Spleen (tissue), 13 donors: ENCODE measurements at places on chromosomes 1 and 21.

GRCh38 chr1:224980181-224980580 lies 50.7 kb downstream of the DNAH14 start:
- DNase-seq, result no peak

- DNase-seq, result no peak
These were observed 4.5 kb upstream of the ANKRD13C start for GRCh38 chr1:70358921-70359564.

DNA sequence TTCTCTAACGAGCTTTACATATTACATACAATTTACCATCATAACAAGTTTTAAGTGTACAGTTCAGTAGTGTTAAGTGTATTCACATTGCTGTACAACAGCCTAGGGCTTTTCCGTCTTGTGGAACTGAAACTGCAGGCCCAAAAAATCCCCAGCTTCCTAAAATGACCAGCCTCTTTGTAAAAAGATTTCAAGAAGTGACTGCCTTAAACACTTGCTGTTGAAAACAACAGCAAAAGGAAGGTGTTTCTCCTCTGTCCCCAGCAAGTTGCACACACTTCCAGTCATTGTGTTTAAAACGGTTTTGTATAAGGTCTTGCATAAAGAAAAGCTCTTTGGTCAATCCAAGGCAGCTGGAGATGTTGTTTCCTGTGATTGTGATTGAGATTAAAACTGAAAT lies 16.0 kb upstream of the GBP1 start:
- DNase-seq, result no peak

GRCh38 chr1:207429963-207430362 lies 24.2 kb upstream of the CR2 start:
- no peak for DNase-seq

GRCh38 chr1:87437663-87438295 lies 109.1 kb downstream of the LMO4 start:
- DNase-seq, result no peak

DNA sequence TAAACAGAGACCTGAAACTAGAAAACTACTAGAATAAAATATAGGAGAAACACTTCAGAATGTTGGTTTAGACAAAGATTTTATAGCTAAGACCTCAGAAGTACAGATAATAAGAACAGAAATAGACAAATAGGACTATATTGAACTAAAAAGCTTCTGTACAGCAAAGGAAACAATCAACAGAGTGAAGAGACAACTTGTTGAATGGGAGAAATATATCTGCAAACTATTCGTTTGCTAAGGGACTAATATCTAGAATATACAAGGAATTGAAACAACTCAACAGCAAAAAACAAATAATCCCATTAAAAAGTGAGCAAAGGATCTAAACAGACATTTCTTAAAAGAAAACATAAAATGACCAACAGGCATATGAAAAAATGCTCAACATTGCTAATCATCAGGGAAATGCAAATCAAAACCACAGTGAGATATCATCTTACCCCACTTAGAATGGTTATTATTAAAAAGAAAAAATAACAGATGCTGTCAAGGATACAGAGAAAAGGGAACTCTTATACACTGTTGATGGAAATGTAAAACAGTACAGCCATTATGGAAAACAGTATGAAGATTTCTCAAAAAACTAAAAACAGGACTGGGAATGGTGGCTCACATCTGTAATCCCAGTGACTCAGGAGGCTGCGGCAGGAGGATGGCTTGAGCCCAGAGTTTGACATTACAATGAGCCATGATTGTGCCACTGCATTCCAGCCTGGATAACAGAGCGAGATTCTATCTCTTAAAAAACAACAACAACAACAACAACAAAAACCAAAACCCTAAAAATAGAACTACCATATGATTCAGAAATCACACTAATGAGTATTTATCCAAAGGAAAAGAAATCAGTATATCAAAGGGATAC lies 37.3 kb upstream of the ZSWIM5 start:
- DNase-seq, result no peak

- DNase-seq, result no peak
These were observed 81.6 kb upstream of the TMEM51 start for GRCh38 chr1:15071936-15072335.

GRCh38 chr1:87791931-87792740 lies 463.5 kb downstream of the LMO4 start:
- no peak for DNase-seq

- DNase-seq, result no peak
These were observed 14.2 kb downstream of the UTP11 start for GRCh38 chr1:38026592-38027200.

- no peak for DNase-seq
These were observed 220.1 kb downstream of the ST6GALNAC3 start for GRCh38 chr1:76294482-76295194.

- no peak for DNase-seq
These were observed 29.6 kb downstream of the B3GALT2 start for GRCh38 chr1:193156822-193157142.

DNA sequence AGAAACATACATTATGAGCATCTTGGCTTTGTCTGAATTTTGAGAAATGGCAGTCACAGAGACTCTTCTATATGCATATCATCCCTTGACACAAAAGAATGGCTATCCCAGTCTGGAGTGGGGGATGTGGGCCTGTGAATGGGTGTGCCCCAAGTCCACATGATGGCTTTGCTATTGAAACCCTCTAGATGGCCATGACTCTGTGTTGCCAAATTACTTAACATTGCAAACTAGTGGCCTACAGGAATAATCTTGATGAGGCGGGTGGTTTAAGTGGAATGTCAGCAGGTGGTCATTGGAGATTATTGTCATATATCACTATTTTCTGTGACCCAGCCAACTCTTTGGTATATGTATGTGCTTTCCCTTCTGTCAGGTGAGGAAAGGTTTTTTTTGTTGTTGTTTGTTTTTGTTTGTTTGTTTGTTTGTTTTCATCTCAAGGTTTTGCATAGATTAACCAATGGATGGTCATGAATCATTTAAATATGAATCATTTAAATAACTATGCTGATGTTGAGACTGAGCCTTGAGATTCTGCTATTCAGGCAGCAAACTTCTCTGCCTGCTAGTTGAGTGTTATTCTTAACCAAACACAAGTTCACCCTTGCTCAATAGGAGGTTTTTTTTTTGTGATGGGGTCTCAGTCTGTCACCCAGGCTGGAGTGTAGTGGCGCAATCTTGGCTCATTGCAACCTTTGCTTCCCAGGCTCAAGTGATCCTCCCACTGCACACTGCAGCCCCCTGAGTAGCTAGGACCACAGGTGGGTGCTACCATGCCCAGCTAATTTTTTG lies 103.0 kb downstream of the NOS1AP start:
- no peak for DNase-seq

DNA sequence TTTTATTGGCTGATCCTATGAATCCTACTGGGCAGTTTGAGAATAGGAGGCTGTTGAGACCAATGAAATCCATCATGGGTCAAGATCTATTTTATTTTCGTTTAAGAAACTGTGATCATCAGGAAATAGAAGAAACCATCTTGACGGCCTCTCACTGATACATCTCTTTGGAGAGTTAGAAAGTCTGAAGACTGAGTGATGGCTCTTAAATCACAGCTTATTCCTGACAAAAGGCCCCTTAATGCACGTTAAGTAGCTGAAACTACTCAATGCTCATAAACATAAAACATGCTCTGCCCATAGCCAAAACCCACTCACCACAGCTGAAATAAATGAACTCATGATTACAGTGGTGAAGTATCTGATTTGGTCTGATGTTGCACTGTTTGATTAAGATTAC lies 784.5 kb upstream of the NEGR1 start:
- no peak for DNase-seq

DNA sequence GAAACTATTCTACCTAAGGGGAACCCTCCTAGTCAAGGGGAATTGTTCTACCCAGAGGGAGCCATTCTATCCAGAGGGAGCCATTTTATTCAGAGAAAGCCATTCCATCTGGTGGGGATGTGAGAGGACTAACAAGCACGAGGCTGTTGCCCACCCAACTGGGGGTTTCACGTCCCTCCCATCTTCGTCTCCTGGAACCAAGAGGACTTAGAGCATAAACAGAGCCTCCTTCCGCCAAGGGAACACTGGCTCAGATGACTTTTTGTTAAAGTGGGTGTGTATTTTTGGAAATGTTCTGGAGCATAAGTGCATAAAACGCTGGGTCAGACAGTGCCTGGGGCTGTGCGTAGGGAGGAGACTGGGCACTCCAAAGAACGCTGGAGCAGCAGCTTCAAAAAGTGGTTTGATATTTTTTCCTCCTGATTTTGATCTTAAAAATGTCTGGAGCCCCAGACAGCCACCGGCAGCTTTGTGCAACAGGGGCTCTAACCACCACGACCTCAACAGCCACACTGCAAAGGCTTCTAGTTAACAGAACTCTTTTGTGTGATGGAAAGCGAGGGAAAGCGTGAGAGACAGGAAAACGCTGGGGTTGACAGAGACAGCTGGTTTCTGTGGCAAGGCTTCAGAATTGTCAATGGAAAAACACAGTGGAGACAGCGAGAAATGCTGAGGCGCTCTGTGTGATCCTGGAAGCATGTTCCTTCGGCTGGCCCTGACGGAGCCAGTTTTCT lies 363.6 kb upstream of the CAMK1G start:
- DNase-seq, result no peak

GRCh38 chr21:45596704-45597318 lies 46.7 kb upstream of the PCBP3 start:
- peak; percentile 94 for DNase-seq

- no peak for DNase-seq
These were observed 58.7 kb upstream of the GOLT1A start for GRCh38 chr1:204272505-204272904.

DNA sequence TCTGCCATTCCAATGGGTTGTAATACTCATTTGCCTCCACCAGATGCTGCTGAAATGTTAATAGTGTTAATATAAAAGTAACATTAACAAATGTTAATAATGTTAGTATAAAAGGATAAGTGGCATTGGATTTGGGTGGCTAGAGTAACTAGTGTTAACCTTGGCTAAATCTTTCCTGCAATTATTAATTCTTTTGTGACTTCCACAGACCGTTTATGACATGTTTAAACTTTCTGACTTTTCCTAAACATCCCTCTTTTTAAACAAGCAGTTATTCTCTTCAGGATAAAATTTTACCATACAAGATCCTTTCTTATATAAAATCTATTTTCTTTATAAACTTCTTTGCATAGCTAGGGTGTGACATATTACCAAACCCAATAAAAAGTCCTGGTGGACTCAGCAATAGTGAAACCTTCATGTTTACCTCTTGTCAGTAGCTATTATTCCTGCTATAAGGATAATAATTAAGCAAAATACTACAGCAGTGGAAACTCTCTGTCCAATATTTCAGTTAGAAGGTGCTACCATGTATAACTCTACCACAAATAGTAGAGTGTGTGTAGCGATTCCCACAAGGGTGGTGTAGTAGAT lies 41.5 kb downstream of the CCDC30 start:
- DNase-seq, result no peak

- DNase-seq, result no peak
These were observed 5.1 kb upstream of the DCAF8 start for GRCh38 chr1:160267284-160267991.

DNA sequence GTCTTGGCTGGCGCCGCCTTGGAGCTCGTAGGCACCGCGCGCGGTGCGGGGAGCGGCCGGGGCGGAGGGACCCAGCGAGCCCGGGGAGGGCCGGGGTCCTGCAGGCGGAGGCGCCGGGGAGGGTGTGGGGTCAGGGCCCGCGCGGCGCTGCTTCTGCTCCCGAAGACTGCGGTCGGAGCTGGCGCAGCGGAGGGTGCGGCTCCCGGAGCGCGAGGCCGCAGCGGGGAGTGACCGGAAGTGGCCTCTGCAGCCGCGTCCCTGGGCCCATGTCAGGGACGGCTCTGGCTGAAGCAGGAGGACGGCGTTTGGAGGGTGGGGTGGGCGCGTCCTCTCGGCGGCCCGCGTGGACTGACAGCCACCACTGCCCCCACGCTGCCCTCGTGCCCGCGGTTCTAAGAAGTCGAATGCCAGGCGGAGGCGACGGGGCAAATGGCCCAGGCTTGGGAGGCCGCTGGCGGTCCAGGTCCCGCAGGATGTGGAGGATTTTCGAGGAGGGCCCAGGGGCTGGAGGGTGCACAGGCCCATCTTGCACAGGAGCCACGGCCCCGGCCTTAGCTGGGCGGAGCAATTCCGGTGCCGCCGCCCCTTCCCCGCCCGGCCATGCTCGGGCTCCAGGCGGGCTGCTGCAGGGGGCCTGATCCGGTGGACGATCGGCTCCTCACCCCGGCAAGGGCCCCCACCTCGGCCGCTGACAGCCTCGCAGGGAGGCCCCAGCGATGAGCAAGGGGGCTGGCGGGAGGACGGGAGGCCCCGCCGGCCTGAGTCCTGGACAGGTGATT lies 7.7 kb upstream of the ZNF669 start:
- DNase-seq, result peak; percentile 91

GRCh38 chr1:9845914-9846313 lies 22.1 kb upstream of the CLSTN1 start:
- DNase-seq, result no peak

DNA sequence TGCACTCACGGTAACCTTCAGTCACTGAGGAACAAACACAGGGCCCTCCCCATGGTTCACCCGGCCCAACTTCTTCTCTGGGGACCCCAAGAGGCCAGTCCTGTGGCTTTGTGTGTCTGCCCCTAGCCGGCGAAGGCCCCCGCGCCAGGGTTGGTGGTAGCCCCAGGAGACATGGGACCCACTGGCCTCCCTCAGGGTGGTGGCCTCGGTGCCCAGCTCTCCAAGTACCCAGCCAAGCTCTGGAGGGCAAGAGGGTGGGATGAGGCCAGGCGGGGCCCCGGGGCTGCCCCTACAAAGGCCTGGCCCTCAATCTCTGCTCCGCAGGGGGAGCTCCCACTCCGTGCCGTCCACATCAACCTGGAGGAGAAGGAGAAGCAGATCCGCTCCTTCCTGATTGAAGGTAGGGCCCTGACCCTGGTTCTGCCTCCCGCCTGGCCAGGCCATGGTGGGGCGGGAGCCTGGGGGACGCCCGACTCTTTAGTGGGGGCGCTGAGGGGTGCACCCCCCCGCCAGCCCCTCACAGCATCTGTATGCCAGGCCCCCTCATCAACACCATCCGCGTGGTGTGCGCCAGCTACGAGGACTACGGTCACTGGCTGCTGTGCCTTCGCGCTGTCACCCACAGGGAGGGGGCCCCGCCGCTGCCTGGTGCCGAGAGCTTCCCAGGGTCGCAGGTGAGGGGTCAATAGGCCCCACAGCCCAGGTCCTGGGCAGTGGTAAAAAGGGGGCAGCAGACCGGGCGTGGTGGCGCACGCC lies 5.6 kb downstream of the PLEKHN1 start:
- DNase-seq, result no peak

GRCh38 chr1:177558372-177558771 lies 387.6 kb downstream of the BRINP2 start:
- no peak for DNase-seq

DNA sequence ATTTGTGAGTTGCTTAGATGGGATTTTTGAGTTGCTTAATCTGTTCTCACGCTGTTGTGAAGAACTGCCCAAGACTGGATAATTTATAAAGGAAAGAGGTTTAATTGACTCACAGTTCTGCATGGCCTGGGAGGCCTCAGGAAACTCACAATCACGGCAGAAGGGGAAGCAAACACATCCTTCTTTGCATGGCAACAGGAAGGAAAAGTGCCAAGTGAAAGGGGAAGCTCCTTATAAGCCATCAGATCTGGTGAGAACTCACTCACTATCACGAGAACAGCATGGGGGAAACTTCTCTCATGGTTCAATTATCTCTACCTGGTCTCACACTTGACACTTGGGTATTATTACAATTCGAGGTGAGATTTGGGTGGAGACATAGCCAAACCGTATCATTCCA lies 10.3 kb downstream of the CLIC6 start:
- no peak for DNase-seq

- DNase-seq, result no peak
These were observed 2.9 kb downstream of the UBAP2L start for GRCh38 chr1:154223621-154224020.
